T-helper 9 cell (primary cell): ENCODE measurements at places on chromosomes 2 and 18.

DNA sequence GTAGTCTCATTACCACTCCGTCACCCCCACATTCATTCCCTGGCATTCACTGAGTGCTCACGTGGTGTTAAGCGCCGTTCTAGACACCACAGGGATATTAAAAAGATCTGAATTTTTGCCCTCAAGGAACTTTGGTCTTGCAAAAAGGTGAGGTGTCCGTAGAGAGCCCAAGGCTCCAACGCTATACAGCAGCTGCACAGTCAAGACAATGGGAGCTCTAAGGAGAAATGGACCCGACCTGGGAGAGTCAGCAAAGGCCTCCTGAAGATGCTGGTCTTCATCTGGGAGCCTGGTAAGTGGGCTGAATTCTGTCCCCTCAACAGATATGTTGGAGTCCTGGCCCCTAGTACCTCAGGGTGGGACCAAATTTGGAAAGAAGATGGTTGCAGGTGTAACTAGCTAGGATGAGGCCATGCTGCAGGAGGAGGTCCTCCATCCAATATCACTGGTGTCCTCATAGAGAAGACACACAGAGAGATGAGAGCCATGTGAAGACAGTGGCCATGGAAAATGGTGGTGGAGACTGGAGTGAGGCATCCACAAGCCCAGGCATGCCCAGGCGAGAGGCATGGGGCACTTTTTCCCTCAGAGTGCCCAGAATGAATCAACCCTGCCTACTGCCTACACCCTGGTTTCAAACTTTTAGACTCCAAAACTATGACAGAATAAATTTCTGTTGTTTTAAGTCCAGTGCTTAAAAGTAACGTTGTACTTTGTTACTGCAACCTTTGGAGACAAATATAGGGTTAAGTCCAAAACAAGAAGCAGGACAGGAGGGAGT is 247.3 kb downstream of the TTC32 start:
- no peak for DNase-seq

DNA sequence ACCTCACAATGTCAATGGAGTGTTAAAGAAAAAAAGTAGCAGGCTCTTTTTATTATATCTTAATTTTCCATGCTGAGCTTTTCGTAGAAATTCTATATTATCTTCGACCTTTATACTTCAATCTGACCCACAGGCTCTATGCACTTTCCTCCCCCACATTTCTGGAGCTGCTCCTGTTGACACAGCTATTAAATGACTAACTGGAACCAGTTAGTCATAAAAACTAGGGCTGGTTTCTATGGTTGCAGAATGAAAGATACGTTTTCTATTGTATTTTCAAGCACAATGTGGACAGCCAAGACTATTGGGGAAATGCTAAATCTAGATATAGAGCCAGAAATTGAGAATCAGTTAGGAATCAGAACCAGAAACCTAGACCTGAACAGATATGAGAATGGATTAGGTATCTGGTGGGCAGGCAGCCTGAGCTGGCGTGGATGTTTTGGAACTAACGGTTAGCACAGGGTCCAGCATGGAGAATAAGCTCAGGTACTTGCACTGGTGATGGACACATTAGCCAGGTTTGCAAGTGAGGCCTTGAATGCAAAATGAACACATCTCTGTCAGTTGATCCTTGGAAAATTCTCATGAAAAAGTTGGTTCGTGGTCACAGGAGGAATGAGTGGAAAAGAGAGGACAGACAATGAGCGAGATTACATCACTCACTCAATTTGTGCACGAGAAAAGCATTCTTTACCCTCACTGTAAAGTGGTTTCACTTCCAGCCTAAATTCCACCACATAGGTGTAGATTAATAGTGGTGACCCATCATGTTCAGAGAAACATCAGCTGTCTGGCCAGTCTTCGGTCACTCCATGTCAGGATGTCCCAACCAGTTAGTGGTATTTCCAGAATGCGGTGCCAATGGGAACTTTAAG is 144.6 kb upstream of the EPHA4 start:
- no peak for DNase-seq

DNA sequence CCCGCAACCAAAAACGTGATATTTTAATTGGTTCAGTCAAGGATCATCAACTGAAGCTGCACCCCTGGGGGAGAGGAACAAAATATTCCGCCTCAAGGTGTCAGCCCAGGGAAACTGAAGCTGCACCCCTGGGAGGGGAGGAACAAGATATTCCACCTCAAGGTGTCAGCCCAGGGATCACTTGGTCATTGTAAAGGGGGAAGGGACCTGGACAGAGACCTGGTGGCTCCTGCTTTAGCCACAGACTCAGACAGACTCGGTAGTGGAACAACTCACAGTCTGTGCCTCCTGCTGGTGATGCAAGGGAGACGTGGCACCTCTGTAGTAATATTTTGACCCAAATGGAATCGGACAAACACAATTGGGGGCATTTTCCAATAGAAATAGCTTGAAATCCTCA is 75.1 kb downstream of the GBX2 start:
- DNase-seq: no peak

- no peak for DNase-seq
Observed at GRCh38 chr2:178152033-178152432, 39.8 kb downstream of the RBM45 start.

DNA sequence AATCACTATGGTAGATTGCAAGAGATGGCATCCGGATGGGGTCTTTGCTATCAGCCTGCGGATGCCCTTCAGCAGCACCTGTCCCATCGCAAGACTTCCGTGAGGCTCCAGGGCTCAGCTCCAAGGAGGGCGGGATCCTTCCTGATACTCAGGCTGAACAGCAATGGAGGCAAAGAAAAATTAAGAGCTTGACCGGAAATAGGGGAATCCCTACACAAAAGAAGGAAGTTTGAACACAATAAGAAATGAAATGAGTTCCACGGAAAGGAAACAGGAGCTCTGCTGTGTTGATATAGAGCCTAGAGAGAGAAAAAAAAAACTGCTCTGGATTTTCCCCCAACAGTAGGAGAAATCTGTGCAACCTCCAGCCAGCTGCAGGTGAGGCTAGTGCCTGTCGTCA is 91.9 kb downstream of the ARL4C start:
- DNase-seq: no peak
